NCI-H69 (cell line): ENCODE measurements at places on chromosomes 6 and 20.

DNA sequence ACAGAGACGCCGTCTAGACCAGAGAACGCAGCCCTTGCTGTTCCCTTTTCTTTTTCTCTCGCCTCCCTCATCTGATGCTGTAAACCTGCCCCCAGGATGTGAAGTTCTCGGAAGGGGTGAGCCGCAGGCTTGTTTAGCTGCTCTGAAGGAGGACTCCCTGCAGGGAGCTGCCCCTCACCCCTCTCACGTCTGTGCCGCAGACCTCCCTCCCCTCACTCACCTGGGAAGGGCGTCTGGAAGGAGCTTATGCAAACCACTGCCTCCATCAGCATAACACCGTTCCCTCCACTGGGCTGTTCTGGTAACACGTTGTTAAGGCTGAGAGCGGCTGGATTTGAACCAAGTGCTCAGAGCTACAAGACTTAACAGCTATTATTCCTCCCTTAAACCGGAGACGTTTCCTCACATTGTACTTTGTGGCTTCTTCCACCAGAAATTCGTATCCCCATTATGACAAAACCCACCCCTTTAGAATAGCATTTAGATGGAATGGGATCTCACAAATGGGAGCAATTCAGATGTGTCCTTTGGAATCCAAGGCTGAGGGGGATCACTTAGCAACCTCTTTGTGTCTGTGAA, 99.8 kb downstream of the SMOC2 start:
- no peak for DNase-seq

- peak; percentile 8 for DNase-seq
These were observed 58.1 kb downstream of the C6orf58 start for GRCh38 chr6:127635091-127635490.

DNA sequence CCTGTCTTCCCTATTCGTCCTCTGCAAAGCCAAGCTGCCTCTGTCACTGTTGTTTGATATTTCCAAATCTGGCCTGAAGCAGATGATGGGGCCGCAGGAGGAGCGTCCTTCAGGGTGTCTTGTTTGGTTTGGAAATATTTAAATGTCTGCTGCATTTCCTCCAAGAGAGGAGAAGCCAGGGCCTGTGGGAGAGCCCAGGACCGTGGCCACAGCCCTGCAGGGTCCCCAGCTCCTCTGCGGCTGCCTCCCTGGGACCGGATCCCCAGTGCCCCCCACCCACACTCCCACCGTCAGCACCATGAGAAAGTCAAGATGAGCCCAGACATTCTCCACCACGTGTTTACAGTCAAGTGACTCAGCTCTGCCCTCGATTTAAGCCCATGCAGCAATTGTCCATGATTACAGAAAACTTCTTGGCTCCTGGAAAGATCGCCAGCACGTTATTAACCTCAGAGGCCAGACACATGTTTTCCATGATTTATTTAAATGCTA, 18.2 kb downstream of the FOXF2 start:
- no peak for DNase-seq

DNA sequence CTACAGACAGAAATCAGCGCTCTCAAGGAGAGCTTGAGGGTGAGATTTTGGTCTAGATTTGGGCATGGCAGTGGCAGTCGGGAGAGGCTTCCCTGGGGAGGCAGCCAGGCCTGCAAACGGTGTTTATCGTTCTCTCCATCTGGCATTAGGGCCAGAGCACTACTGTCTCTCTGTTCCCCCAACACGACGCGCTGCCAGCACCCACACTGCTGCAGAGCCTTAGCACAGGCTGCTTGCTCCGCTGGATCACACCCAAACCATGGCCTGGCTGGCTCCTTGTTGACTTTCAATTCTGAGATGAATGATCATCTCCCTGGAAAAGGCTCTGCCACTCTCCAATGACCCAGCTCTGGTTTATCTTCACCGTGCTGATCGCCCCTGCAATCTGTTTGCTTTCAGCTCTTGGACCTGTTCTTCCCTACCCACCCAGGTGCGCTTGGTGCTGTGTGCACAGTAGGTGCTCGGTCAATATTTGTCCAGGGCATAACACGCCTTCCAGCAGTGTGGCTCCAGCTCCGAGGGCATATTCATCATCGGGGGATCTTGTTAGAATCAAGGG, 106.1 kb downstream of the TFAP2C start:
- peak; percentile 19 for DNase-seq

DNA sequence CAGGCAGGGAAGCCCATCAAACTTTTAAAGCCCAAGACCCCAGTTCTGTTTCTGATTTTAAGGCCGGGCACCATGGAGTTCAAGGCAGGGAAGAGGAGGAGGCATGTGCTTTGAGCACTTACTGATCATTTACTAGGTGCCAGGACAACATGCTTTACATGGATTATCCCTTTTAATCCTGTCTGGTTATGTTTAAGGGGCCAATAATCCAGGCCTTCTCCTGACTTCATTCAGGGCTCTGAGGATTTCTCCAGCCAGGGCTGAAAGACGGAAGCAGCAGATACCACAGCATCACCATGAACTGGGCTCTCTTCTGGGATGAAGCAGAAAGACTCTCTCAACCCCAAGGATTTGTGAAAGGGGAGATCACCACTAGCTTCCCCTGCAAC, 4.1 kb downstream of the CCND3 start:
- no peak for DNase-seq
